ENCODE measurements at places on chromosomes 6 and 20. TPM values are rescaled to one million over a fixed set of nuclear protein-coding genes. Genes with fewer than 3 reads are reported as not detected.
A peak's percentile ranks its signal among the peaks of the same experiment; 100 is the strongest.

DNA sequence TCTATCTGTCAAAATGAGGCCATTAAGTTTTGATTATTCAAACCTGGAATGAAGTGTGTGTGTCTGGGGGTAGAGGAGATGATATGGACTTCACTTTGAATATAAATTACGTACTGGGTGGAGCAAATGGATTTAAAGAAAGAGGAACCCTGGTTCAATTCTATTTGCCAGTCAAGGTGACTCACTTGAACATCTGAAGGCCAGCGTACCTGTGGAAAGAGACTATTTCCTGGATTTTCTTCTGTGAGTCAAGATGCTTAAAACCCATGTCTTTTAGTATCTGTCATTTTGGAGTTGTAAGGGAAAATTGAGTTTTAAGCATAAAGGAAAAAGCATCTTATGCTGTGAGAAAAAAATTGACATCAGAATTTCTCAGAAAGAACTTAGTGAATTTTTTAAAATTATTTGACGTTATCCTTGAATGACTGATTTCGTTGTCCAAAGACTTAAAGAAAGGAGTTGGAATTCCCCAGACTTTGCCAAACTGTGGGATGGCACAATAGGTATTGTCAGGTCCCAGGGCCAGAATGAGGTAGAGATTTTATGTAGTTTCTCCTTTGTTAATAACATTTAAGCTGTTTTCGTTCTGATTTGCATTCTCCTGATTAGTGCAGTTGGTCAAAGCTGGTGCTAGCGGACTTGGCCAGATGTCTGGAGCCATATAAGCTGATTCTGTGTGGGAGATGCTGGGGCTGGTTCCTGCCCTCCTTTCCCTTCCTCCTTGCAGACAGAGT, 2.4 kb upstream of the PPP1R14C start:
- no peak overlapping the region for H3K4me3 ChIP-seq
- no peaks in the 10 kb centered on the region for H3K4me1 ChIP-seq
- H3K27me3 ChIP-seq: peaks cover 18% of the 10 kb centered on the region
- H3K36me3 ChIP-seq: no peaks in the 10 kb centered on the region
- H3K27ac ChIP-seq: no peak overlapping the region

DNA sequence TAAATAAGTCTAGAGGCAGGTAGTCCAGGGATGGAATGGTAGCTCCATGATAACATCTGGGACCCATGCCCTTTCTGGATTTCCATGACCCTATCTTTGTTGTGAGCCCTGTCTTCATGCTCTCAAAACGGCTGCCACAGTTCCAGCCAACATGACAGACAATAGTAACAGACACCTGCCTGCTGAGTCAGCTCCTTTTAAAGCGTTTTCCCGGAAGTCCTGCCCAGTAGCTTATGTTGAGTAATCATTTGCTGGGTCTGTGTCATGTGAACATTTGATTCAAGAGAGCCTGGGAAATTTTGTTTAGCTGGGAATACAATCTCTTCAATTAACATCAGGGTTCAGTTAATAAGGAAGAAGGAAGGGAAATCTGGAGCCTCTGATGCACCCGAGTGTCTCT, 262.2 kb upstream of the SULF2 start:
- no peak for DNase-seq
- H3K36me3 ChIP-seq: no peaks in the 10 kb centered on the region
- no peak overlapping the region for H3K27ac ChIP-seq
- no peaks in the 10 kb centered on the region for H3K27me3 ChIP-seq
- H3K4me1 ChIP-seq: no peaks in the 10 kb centered on the region

The PPP1R14C gene
- total RNA-seq: 1.6 TPM

The EYS gene
- total RNA-seq: not detected

GRCh38 chr20:6081236-6081635, 27.4 kb upstream of the LRRN4 start:
- H3K4me1 ChIP-seq: no peaks in the 10 kb centered on the region
- no peaks in the 10 kb centered on the region for H3K36me3 ChIP-seq
- no peak overlapping the region for H3K4me3 ChIP-seq
- no peak for DNase-seq

- H3K27ac ChIP-seq: no peak overlapping the region
- H3K4me3 ChIP-seq: no peak overlapping the region
- H3K36me3 ChIP-seq: no peaks in the 10 kb centered on the region
- no peaks in the 10 kb centered on the region for H3K27me3 ChIP-seq
These were observed 39.6 kb downstream of the E2F3 start for GRCh38 chr6:20441236-20441635.

DNA sequence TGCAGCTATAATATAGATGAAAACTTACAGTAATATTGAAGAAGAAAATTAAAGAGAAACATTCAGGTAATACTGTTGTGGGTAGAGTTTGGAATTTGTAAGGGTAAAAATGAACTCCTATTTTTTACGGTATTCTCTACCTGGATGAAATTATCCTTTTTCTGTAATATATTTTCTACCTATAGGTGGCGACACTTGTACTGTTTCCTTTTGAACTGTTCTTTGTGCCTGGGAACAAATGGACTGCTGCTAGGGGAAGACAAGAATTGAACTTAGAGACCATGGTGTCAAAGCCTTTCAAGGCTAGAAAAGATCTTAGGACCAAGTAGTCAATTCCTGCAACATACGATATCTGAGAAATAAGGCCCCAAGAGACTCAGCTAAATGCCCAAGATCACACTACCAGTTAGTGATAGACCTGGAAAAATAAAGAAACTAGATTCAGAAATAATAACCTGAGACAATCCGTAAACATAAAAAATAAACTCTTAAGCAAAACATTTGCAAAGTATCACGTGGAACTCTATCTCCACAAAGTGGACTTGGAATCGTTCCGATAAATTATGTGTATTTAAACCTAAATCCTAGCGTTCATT, 383.8 kb downstream of the TFAP2A start:
- no peaks in the 10 kb centered on the region for H3K36me3 ChIP-seq
- no peaks in the 10 kb centered on the region for H3K4me1 ChIP-seq
- H3K4me3 ChIP-seq: no peak overlapping the region
- H3K27ac ChIP-seq: no peak overlapping the region
- no peaks in the 10 kb centered on the region for H3K27me3 ChIP-seq

GRCh38 chr6:45466686-45467085, 89.0 kb upstream of the SUPT3H start:
- DNase-seq: no peak
- H3K4me3 ChIP-seq: no peak overlapping the region
- H3K4me1 ChIP-seq: peaks cover 2% of the 10 kb centered on the region
- H3K27me3 ChIP-seq: no peaks in the 10 kb centered on the region
- H3K36me3 ChIP-seq: no peaks in the 10 kb centered on the region

GRCh38 chr6:163405412-163406309, 8.9 kb upstream of the QKI start:
- no peaks in the 10 kb centered on the region for H3K4me1 ChIP-seq
- peak overlapping the region; percentile 33 for H3K4me3 ChIP-seq
- no peaks in the 10 kb centered on the region for H3K36me3 ChIP-seq
- no peak overlapping the region for H3K27ac ChIP-seq
- DNase-seq: no peak
- no peaks in the 10 kb centered on the region for H3K27me3 ChIP-seq

DNA sequence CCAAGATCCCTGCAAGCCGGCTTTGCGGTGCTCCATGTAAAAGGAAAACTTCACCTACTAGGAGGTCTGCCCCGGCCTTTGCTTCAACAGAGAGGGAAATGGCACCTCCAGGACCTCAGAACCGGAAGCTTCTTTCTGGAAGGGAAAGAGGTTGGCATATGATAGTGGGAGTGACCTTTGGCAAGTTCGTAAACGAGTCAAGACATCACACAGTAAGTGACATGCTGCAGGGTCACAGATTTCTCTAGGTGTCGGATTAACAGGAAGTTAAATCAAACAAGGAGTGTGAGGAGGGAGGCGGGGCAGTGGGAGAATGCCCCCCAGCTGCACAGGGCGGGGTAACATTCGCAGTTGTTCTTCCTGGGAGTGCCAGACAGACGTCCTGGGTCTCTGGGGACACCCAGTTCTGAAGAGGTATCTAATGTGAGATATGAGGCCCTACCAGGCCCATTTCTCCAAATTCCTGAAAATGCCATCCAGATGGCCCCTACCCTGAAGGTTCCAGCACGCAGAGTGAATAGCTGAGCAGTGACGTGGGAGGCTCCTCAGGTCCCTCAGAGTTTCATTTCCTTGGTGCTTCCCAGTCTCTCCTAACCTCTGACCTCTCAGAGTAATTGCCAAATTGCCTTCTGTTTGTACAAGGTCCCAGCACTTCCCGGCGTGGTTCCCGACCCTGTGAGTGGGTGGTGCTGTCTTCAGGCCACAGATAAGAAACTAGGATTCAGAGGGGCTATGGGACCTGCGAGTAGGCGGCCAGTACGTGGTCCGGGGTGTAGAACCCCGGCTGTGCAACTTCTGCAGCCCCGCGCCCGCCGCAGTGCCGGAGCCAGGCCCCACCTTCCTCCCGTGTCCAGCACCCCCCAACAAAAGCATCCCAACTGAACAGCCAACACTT, 1.9 kb downstream of the RRBP1 start:
- H3K27me3 ChIP-seq: peaks cover 8% of the 10 kb centered on the region
- H3K4me3 ChIP-seq: peak overlapping the region; percentile 4
- peak; percentile 49 for DNase-seq
- no peaks in the 10 kb centered on the region for H3K36me3 ChIP-seq
- H3K27ac ChIP-seq: peak overlapping the region; percentile 43

DNA sequence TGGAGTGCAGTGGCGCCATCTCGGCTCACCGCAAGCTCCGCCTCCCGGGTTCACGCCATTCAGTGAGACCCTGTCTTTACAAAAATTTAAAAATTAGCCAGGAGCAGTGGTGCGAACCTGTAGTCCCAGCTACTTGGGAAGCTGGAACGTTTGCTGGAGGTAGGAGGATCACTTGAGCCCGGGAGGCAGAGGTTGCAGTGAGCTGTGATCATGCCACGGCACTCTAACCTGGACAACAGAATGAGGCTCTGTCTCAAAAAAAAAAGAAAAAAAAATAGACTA, 5.7 kb upstream of the PARD6B start:
- peak overlapping the region; percentile 21 for H3K27ac ChIP-seq
- H3K36me3 ChIP-seq: no peaks in the 10 kb centered on the region
- H3K4me1 ChIP-seq: peaks cover 5% of the 10 kb centered on the region
- DNase-seq: no peak
- no peak overlapping the region for H3K4me3 ChIP-seq
- no peaks in the 10 kb centered on the region for H3K27me3 ChIP-seq

The RIPOR3 gene
- total RNA-seq: not detected

- H3K4me3 ChIP-seq: no peak overlapping the region
- H3K4me1 ChIP-seq: peaks cover 10% of the 10 kb centered on the region
- no peak overlapping the region for H3K27ac ChIP-seq
- H3K27me3 ChIP-seq: no peaks in the 10 kb centered on the region
- H3K36me3 ChIP-seq: no peaks in the 10 kb centered on the region
- no peak for DNase-seq
These were observed 75.3 kb downstream of the AIG1 start for GRCh38 chr6:143135797-143136561.

GRCh38 chr6:41652866-41653652, 14.8 kb downstream of the MDFI start:
- H3K27ac ChIP-seq: no peak overlapping the region
- no peaks in the 10 kb centered on the region for H3K4me1 ChIP-seq
- peaks cover 4% of the 10 kb centered on the region for H3K27me3 ChIP-seq
- no peak overlapping the region for H3K4me3 ChIP-seq
- no peak for DNase-seq

The NOX3 gene
- total RNA-seq: not detected

DNA sequence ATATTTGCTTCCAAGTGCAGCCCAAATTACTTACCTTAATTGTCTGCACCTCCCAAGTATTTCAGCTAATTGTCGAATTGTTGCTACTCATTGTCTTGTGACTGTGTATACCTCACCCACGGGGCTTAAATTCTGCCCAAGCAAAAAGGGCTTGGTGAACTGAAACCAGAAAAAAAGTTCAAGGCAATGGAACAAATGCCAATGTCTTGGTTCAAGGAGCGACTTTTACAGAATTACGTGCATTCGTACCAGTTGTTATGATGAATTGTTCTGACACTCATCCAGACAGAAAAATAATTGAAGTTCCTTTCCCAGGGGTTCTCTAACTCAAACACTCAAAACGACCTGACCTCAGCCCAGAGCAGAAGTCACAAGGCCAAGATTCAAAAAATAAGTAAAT, 13.9 kb upstream of the PXDC1 start:
- no peak overlapping the region for H3K4me3 ChIP-seq
- no peak overlapping the region for H3K27ac ChIP-seq
- no peaks in the 10 kb centered on the region for H3K4me1 ChIP-seq
- no peak for DNase-seq

- no peak overlapping the region for H3K4me3 ChIP-seq
- no peaks in the 10 kb centered on the region for H3K36me3 ChIP-seq
- peaks cover 4% of the 10 kb centered on the region for H3K4me1 ChIP-seq
- no peak for DNase-seq
- H3K27me3 ChIP-seq: no peaks in the 10 kb centered on the region
These were observed 154.0 kb downstream of the TSHZ2 start for GRCh38 chr20:53126185-53126584.

- no peak overlapping the region for H3K4me3 ChIP-seq
- H3K27me3 ChIP-seq: peaks cover 4% of the 10 kb centered on the region
- H3K4me1 ChIP-seq: peaks cover 13% of the 10 kb centered on the region
- no peak for DNase-seq
- no peak overlapping the region for H3K27ac ChIP-seq
These were observed 263.1 kb downstream of the LRFN2 start for GRCh38 chr6:40323881-40324634.

DNA sequence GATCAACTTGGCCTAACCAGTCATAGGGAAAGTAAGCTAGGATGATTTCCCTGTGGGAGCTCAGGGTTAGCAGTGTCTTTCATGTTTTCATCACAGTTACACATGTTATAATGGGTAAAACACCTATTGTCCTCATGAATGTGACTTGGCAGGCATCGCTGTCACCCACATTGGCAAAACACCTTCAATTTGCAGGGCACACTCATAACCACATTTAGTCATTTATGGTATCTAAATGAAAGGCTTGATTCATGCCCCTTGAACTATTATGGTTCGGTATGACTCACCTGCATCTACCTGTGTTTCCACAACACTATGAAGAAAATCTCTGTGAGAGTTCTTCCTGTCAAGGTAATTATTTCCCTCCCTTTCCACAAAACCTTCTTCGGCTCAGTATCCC, 49.2 kb downstream of the FRK start:
- H3K36me3 ChIP-seq: no peaks in the 10 kb centered on the region

DNA sequence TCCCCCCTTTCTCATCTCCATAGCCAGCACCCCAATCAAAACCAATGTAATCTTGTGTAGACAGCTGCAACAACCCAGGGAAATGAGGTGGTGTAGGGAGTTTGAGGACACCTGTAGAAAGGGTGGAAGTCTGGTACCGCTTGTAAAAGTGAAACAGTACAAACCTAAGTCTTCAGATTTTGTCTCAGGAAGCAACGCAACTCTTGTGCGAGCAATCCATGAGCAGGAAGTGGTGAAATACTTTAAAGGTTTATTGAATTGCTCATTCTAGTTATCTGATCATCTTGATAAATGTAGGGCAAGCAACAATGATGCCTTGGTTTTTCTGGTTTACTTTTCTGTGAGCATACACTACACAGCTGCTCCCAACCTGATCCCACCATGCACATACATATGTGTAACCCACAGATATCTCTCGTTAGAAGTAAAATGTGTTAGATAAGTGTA, 71.1 kb upstream of the THEMIS start:
- H3K4me3 ChIP-seq: peak overlapping the region; percentile 61
- peaks cover 65% of the 10 kb centered on the region for H3K4me1 ChIP-seq
- H3K36me3 ChIP-seq: no peaks in the 10 kb centered on the region
- H3K27ac ChIP-seq: peak overlapping the region; percentile 62

GRCh38 chr6:36599791-36600209, 5.6 kb downstream of the SRSF3 start:
- DNase-seq: peak; percentile 68
- H3K4me1 ChIP-seq: peaks cover 76% of the 10 kb centered on the region
- H3K36me3 ChIP-seq: peaks cover 79% of the 10 kb centered on the region
- no peaks in the 10 kb centered on the region for H3K27me3 ChIP-seq

Measured in CD8-positive, alpha-beta memory T cell (primary cell).